ENCODE measurements at places on chromosomes 11 and 22. TPM values are rescaled to one million over a fixed set of nuclear protein-coding genes. Genes with fewer than 3 reads are reported as not detected.

The CLDN5 gene
- 0.21 TPM for total RNA-seq

DNA sequence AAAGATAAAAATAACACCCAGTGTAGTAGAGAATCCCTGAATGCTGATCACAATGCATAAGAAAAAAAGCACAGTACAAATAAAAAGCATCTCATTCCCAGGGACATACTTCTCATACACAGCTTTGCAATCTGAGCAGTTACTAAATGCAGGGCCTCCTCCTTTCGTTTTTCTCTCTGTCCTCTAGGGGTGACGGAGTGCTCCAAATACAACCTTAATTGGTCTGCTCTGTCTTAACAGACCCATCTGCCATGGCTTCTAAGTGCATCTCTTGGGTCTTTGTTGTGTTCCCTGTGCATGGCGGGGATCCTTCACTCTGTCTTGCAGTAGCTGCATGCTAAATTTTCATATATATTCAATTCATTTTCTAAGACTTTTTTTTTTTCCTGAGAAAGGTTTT is 1114.2 kb upstream of the RAG2 start:
- peak; percentile 65 for DNase-seq

The KCNK7 gene
- 2.3 TPM for total RNA-seq

- no peak for DNase-seq
Measured at GRCh38 chr22:23756891-23757290, 2.7 kb upstream of the VPREB3 start.

The OR51I1 gene
- not detected for total RNA-seq

GRCh38 chr11:88849368-88849767 is 216.4 kb downstream of the GRM5 start:
- DNase-seq = no peak

- DNase-seq = no peak
Measured at GRCh38 chr11:100914415-100915110, 215.1 kb downstream of the PGR start.

- DNase-seq = no peak
Measured at GRCh38 chr11:130118165-130118564, 41.4 kb upstream of the ST14 start.

DNA sequence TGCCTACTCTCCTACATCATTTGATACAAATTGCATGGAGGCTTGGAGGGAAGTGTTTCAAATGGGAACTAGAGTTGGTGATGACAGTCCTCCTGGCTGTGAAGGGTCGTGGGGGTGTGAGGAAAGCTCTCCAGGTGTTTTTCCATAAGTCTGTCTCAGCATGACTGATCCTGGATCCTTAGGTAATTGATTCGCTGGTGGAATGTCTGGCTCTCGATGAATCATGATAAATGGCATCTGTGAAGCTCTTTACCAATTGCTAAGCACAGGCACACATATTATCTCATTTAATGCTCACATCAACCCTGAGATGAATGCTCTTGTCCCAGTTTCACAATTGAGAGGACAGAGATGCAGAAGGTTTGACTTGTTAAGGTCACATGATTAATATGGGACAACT is 107.5 kb downstream of the PKNOX2 start:
- no peak for DNase-seq

GRCh38 chr22:45159652-45160462 is 3.9 kb upstream of the NUP50 start:
- DNase-seq = peak; percentile 76

DNA sequence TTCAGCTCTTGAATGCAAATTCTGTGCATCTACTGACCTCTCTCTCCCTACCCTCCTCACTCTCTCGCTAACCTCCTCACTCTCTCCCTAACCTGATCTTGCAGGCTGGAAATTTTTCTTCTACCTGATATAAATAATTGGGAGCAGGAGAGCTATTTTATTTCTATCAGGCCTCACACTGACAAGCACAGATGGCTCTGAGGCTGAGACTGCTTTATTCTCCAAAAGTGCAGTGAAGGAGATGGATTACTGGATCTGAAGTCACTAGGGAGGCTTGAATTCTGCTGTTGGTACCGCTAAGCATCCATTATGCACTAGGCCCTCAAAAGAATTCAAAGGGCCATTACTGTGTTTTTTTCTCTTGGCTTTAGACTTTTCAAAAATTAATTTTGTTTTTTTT is 19.4 kb upstream of the LDHA start:
- DNase-seq = no peak

The ANAPC15 gene
- 58.9 TPM for total RNA-seq

DNA sequence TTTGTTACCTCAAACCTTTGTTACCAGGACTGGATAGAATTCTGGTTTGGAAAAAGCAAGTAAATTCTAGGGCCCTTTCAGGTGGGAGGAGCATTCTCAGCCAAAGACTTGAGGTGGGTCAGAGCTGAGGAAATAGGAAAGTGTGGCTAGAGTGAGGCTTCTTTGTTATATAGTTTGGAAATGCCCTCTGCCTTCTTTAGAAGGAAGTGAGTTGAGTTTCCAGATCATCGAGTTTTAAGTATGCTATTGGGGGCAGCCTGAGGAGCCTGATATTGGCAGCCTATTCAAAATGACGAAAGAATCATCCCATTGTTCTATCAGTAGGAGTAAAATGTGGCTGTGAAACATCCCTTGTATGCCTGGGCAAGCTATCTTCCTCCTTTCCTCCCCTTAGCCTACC is 134.1 kb downstream of the ARHGAP42 start:
- DNase-seq = peak; percentile 18

DNA sequence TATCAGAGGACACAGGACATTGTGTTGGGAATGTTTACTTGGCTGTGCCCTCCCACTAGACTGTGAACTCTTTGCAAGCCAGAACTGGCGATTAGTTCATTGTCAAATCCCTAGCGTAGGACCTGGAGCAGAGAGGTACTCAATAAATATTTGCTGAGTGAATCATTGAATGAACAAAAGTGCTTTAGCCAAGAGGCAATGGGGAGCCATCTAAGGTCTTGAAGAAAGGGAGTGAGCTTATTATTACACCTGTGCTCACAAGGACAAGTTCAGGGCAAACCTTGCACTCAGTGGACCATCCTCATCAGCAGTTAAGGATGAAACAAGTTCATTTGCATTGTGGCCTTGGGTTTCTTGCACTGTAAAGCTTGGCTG is 1.1 kb upstream of the RASSF10 start:
- no peak for DNase-seq

GRCh38 chr22:27677905-27678458 is 123.6 kb downstream of the MN1 start:
- peak; percentile 23 for DNase-seq

The ANKK1 gene
- total RNA-seq = 0.43 TPM

GRCh38 chr22:39746600-39747262 is 146.8 kb downstream of the ENTHD1 start:
- DNase-seq = no peak

GRCh38 chr11:75560644-75561043 is 1.4 kb upstream of the SERPINH1 start:
- DNase-seq = no peak

DNA sequence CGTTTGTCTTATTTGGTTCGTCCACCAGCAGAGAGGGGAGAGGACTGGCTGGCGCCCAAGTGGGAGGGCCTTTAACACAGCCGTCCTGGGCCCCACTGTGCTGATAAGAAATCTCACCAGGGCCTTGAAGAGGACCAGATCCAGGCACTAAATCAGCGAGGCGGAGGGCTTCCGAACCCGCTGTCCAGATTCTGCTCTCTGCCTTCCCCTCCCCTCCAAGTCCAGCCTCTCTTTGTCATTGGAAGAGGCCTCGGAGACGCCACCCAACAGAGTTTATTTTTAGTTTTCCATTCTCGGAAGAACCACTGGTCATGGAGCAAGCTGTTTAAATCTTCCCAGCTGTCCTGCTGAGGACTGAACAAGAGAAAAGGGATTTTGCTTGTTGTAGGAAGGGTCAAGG is 9.3 kb upstream of the FXYD6 start:
- no peak for DNase-seq

The OR10A5 gene
- not detected for total RNA-seq

GRCh38 chr11:2709429-2709828 is 9.6 kb upstream of the KCNQ1OT1 start:
- no peak for DNase-seq

DNA sequence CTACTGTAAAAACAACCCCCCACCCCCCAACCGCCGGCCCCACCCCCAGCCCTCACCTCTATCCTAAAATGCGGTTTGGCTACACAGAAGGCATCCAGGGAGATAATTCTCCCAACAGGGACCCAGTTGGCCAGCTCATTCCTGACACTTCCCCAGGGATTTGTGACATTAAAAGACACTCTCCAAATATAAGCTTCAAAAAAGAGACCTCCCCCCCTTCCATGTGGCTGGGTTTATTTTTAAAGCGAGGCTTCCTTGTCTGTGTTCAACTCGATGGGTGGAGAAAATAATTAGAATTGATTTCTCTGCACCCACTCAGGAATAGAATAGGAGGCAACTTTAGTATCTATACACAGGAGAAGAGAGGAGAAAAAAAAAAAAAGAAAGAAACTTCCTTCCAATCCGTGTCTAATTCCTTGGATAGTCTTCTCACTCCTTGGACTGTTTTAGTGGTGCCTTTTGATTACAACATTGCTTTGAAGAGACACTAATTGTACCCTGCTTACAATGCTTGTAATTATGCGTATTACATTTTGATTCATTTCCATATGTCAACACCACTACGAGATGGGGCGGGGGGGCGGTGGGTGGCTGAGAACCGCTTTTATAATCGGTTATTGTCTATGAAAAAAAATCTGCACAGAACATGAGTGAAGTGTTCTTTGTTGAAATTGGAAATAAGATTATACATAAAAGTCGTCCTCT is 500.4 kb downstream of the MIAT start:
- DNase-seq = peak; percentile 30

The DKK3 gene
- 2.3 TPM for total RNA-seq

The SCGB2A2 gene
- not detected for total RNA-seq

- DNase-seq = peak; percentile 53
Measured at GRCh38 chr11:116793772-116794097, 2.1 kb upstream of the APOA5 start.

GRCh38 chr11:19253153-19253745 is 12.5 kb upstream of the E2F8 start:
- no peak for DNase-seq

- DNase-seq = no peak
Measured at GRCh38 chr22:17269224-17269606, 50.0 kb upstream of the ADA2 start.

- no peak for DNase-seq
Measured at GRCh38 chr11:122153746-122154145, 37.7 kb upstream of the BLID start.

- DNase-seq = no peak
Measured at GRCh38 chr11:27076121-27076589, 35.5 kb downstream of the BBOX1 start.

DNA sequence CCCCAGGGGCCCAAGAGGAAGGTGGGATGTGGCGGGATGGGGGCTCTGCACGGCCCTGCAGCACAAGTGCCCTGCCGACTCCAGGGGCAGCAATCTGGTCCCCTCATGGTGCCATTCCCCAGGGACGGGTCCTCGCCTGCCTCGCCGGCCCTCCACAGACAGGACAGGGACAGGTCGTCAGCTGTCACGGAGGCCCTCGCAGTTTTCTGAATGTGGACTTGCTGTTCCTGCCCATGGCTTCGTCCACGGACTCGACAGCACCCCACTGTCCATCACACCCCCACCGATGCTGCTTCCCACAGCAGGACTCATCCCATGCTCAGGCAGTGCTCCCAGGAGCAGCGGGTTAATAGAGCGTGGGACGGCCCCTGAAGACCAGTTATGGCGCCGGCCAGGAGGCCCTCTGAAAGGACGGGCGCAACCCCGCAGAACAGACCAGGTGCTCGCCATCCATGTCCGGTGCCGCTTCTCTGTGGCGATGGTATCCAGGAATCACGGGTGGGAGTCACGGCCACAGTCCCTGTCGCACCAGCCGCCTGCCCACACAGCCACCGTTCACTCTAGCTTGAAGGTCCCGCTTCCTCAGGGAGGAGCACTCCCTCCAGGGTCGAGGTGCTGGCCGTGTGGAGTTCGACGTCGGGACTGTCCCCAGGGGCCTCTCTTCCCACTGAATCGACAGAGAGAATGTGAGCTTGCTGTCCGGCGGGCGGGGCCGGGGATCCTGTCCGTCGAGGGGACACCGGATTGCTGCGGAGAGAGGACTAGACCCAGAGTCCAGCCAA is 18.5 kb upstream of the MUC2 start:
- DNase-seq = no peak

DNA sequence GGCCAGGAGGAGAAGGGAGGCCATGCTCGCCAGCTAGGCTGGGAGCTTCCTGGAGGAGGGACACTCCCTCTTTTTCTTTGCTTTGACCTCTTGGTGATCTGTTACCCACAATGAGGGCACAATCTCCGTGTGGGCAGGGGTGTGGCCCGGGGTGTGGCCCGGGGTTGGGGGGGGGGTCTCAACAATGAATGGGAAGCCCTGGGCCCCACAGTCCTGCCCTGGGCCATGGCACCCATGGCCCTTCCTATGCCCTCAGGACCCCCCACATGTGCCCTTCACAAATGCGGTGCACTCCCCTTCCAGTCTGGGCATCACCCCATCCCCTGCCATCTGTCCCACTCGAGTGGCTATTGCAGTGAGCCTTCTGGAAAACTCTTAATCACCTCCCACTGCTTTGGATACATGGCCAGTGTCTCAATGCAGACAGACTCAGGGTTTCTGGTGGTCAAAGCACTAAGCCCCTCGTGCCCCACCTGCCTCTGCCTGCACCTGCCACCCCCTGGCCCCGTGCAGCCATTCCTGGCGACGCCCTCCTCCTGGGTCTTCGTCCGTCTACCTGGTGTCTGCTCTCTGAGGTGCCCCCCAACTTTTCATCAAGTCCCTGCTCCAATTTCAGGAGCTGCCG is 611.3 kb downstream of the TBC1D22A start:
- no peak for DNase-seq

DNA sequence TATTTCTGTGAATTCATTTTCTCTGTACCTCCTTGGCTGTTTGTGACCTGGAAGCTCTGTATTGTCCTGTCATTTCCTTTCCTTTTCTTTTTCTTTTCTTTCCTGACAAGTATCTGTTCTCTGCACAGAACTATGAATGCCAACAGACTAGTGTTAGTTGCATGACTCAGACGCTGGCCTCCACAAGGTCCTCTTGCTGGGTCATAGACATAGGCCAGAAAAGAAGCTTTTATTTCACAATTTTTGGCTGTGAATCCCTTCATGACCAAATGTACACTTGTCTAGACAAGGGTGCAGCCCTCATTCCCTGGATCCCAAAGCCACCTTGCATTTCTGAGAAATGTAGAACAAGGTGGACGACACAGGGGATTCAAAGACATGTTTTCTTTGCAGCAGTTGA is 104.1 kb upstream of the MTNR1B start:
- no peak for DNase-seq

The OR2AG2 gene
- not detected for total RNA-seq

The SCN2B gene
- total RNA-seq = not detected

GRCh38 chr11:130846606-130847005 is 69.7 kb downstream of the SNX19 start:
- no peak for DNase-seq

Data from A673 (cell line).